ENCODE measurements at places on chromosomes 5 and 9. TPM values are rescaled to one million over a fixed set of nuclear protein-coding genes. Genes with fewer than 3 reads are reported as not detected.

DNA sequence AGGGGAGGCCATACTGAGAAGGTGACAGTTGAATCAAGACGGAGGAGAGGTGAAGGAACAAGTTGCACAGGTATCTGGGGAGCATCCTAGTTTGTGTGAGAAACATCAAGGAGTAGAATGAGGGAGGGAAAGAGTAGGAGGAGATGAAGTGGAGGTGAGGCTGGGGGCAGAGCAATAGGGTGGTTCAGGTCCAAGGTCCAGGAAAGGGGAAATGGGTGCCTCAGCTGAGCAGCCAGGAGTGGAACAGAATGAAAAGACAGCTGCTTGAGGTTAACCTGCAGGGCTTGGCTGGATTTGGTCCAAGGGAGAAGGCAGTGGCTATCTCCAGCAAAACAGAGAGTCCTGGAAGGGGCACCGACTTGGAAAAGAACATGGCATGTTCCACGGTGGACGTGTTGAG is 5.3 kb downstream of the SLC1A1 start:
- DNase-seq = no peak

- no peak for DNase-seq
Observed at GRCh38 chr5:54792611-54793404, 192.6 kb downstream of the ESM1 start.

DNA sequence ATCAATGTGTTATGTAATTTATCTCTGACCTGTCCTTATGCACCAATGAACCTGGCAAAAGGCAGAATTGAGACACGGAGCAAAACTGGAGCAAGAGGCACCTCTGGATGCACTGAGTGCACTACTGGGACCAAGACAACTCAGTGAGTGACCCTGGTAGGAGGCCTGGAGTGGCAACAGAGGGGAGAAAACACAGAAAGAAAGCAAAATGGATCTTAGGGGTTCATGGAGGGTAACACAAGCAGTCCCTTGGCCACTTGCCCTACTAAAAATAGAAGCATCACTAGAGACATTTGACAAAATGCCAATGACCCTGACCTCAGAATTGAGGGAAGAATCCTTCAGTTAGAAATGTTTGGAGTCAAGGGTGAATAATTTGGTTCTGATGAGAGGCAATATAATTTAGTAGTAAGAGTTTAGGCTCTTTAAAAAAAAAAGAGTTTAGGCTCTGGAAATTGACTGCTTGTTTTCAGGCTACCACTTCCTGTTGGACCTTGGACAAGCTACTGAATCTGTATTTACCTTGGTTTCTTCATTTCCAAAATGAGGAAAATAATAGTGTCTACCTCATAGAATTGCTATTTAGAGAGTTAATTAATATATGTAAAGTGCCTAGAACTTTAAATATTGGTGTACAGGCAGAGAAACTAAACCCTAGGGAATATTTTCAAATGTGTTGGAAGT is 234.9 kb upstream of the TARS1 start:
- no peak for DNase-seq

- no peak for DNase-seq
Observed at GRCh38 chr9:118008246-118008645, 304.0 kb downstream of the TLR4 start.

The CARD9 gene
- 0.59 TPM for total RNA-seq

- DNase-seq = peak; percentile 13
Observed at GRCh38 chr5:91126448-91126847, 256.7 kb downstream of the ARRDC3 start.

The SLF1 gene
- 14.2 TPM for total RNA-seq

Measured in pulmonary artery endothelial cell (primary cell).